ENCODE measurements at places on chromosomes 4 and X.

GRCh38 chr4:94274912-94275311 lies 67.2 kb downstream of the SMARCAD1 start:
- DNase-seq, result no peak

DNA sequence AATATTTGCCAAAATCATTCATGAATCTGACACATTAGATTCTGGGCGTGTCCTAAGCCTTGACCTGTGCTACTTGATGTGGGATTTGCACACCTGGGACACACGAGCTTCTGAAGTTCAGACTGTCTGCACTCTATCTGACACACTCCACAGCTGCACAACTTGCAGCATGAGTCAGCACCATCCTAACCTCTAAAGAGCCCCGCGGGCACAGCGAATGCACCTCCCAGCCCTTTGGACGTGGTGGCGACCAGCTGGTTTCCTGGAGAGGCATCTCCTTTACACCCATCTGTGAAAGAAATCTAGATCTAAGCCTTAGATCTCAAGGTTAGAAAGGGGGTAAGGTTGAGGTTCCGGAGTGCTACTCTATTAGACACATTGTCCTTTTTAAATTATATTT lies 69.2 kb downstream of the SORBS2 start:
- DNase-seq, result no peak

DNA sequence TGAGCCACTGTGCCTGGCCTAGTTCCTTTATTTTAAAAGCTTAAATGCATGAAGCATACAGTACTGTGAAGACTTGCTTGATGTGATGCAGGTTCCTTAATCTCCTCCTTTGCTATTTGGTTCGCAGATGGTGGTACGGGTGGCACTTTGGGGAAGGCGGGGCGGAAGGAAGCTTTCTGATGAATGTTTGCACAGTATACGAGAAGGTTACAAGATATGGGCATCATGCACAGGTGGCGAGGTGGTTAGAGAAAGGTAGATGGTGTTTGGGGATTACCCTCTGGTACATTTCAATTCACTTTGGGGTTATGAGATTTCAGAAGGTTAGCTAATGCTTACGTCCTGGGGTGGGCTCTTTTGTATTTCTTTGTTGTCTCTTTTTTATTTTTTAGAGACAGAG lies 17.2 kb downstream of the RHOH start:
- DNase-seq, result no peak

- no peak for DNase-seq
Observed at GRCh38 chr4:33494150-33494549, 2750.2 kb downstream of the ARAP2 start.

DNA sequence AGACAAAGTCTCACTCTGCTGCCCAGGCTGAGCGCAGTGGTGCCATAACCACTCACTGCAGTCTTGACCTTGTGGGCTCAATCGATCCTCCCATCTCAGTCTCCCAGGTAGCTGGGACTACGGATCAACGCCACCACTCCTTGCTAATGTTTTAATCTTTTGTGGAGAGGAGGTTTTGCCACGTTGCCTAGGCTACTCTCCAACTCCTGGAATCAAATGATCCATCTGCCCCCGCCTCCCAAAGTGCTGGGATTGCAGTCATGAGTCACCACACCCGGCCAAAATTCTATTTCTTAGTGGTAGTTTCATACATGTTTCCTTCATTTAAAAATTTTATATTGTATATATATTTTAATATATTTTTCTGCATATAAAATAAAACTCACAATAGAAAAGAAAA lies 125.8 kb upstream of the CLNK start:
- no peak for DNase-seq

- no peak for DNase-seq
Observed at GRCh38 chr4:76558396-76559235, 123.6 kb downstream of the SHROOM3 start.

DNA sequence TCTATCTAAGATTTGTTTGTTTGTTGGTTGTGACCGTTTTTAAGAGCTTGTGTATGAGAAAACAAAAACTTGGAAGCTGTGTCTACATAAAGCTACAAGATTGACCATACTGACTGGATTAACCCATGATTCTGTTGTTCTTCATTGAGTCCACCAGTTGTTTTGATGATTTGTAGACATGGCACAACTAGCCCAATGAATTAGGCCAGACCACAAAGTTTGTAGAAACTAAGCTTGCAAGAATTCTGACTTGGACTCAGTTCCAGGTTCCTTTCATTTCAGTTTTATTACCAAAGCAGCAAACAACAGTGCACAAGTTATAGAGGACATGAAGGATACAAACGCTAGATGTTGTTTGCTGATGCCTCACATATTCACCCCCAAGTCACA lies 119.3 kb downstream of the RASGEF1B start:
- DNase-seq, result no peak

GRCh38 chr4:159292137-159292896 lies 189.4 kb downstream of the RAPGEF2 start:
- no peak for DNase-seq

GRCh38 chr4:26130173-26130572 lies 190.6 kb upstream of the RBPJ start:
- no peak for DNase-seq

DNA sequence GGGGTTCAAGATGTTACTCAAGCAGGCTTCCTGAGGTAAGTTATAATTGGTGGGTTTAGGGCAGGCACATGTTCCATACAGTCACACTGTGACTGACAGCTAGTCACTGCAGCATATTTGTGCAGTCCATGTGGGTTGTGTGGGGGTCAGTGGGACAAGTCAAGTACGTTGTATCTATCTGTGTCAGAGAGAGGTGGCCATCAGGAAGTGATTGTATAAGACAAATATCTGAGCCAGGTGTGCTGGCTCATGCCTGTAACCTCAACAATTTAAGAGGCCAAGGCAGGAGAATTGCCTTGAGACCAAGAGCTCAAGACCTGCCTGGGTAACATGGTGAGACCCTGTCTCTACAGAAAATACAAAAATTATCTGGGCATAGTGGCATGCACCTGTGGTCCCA lies 509.3 kb downstream of the CENPC start:
- no peak for DNase-seq

GRCh38 chrX:8607326-8607725 lies 124.6 kb downstream of the ANOS1 start:
- DNase-seq, result no peak

GRCh38 chr4:159434114-159434870 lies 331.4 kb downstream of the RAPGEF2 start:
- DNase-seq, result no peak

DNA sequence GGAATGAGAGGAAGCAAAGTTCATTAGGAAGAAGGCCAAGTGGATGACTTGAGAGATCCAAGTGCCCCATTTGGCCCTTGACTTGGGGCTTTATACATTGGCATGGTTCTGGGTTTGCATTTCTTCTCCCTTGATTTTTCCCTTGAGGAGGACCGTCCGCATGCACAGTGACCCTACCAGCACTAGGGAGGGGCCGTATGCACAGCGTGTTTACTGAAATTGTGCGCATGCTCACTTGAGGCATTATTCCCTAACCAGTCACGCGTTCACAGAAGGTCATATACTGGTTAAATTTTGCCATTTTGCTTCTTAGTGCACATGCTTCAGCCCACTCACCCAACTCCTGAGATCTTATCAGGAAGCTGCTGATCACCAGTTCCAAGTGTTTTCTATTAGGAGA lies 35.1 kb downstream of the PAGE2 start:
- no peak for DNase-seq

- no peak for DNase-seq
Observed at GRCh38 chr4:18111081-18111480, 89.5 kb upstream of the LCORL start.

DNA sequence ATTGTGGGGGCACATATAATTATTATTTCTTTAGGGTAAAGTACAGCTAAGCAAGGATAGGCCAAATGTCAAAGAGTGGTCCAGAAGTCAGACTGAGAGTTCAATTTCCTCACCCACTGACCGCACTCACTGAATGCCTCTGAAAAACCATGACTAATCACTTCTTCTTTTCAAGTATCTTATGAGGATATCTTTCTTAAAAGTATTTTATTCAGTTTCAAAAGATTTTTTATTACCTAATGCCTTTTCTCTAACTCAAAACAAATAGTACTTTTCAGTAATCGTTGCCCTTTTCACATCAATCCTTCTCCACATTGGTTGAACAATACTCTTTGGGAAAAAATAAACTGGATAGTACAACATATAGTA lies 61.7 kb upstream of the CAMK2D start:
- DNase-seq, result no peak

GRCh38 chr4:168893807-168894206 lies 116.2 kb downstream of the CBR4 start:
- DNase-seq, result no peak

DNA sequence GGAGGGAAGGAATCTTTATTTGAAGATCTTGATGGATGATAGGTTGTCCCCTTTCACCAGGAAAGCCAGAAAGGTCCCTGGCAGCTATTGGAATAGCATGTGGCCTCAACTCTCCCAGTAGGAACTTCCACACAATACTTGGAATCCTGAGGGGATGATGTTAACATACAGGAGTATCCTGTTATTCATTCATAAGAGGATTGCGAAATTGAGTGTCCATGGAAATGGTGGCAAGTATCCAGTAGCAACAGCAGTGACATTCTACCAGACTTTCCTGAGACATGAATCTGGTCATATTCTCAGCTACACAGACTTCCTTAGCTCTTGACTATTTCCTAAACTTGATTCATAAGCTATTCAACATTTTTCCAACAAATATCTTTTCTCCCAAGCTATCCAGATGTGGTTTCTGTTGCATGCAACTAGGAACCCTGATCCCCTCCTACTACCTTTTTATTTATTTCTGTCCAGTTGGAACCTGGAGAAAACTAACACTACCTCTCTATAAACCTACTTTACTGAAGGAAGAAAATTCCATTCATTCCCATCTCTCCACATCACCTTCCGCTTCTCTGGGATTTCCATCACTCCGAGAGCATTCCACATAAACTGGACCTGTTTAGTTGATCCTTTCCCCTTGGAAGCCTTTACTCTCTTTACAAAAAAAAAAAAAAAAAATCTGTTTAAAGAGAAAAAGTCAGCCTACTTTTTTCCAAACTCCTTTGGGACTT lies 101.8 kb downstream of the ANXA5 start:
- no peak for DNase-seq

All from activated CD8-positive, alpha-beta memory T cell treated with anti-CD3 and anti-CD28 coated beads, Interleukin-2, amount 50 U/mL, for 48 hours (primary cell).